ENCODE measurements at places on chromosomes 5 and 9.

DNA sequence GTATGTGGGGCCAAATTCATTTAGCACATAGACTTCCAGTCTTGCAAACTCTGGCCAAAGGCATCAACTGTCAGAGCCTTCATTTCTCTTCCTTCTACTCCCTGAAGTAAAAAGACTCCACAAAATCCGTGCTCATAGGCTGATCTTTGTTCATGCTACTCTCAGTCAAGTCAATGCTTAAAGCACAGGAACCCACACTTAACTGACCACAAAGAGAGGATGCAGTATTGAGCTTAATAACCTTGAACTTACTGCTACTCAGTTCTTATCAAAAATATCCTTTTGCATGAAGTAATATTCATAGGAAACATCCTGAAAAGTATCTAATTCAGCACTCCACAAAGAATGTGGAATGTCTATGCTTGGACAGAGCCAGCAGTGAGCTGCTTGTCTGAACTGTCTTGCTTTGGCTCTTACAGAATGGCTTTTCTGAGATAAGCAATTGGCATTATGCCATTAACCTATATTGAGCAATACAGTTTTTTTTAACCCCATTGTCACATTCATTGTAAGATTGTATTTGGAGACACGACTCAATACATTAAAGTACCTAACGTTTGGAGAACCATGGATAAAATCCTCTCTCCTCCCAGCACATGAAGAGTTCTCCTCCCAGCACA, 21.7 kb downstream of the LPAR1 start:
- no peak for DNase-seq

- DNase-seq = no peak
Observed at GRCh38 chr9:30925635-30926034, 1458.8 kb upstream of the ACO1 start.

GRCh38 chr5:133081703-133082102, 29.9 kb downstream of the HSPA4 start:
- DNase-seq = no peak

DNA sequence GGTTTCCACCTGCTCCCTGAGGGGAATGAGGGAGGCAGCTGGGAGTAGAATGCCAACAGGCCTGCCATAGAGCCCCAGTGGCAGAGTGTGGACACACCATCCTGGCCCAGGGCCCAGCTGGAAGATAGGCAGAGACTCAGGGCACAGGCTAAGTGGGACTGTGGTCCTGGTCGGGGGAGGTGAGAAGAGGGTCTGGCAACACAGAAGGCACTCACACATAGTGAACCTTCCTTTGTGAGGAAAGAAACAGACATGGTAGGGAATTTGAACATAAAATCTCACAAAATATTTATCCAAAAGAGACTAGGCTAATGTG, 41.2 kb downstream of the WDR36 start:
- no peak for DNase-seq

DNA sequence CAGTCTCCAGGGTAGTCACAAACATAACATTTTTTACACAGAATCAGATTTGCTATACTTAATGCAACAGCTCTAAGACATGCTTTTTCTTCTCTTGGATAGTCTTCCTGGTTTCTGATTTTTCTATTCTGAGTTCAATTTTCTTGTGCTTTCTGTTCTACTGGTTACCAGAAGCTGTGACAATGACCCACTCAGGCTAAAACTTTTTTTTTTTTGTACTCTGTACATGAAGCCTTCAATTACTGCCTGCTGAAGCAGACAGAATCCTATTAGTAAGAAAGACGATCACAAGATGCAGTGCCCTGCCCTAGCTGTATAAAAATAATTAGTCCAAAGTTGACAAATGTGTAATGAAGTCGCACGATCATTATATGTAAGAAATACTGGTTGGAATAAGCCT, 231.1 kb upstream of the TBCA start:
- no peak for DNase-seq

GRCh38 chr5:132746592-132746953, 653 bp upstream of the CCNI2 start:
- no peak for DNase-seq

- DNase-seq = no peak
Observed at GRCh38 chr9:134590240-134591081, 51.1 kb upstream of the COL5A1 start.

- no peak for DNase-seq
Observed at GRCh38 chr9:16912197-16912596, 41.7 kb upstream of the BNC2 start.

GRCh38 chr5:68350176-68350575, 134.6 kb downstream of the PIK3R1 start:
- no peak for DNase-seq

GRCh38 chr9:108039493-108039892, 549.9 kb upstream of the KLF4 start:
- no peak for DNase-seq

DNA sequence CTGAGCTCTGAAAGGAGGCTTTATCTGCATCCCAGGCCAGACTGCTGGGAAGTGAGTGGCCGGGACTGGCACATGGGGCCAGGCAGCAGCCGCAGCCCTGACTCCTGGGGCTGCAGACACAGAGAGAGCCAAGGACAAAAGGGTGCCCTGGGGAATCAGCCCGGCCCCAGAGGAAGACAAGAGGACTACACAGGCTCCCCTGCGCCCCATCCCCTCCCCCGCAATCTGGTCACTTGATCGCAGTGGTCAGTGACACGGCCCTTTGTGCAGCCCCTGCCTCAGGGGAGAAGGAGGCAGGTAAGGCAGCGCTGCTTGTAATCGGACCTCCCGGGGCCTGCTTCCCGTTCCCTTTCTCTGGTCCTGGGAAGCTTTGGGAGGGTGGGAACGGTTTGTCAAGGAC, 55.5 kb upstream of the FUBP3 start:
- DNase-seq = no peak

DNA sequence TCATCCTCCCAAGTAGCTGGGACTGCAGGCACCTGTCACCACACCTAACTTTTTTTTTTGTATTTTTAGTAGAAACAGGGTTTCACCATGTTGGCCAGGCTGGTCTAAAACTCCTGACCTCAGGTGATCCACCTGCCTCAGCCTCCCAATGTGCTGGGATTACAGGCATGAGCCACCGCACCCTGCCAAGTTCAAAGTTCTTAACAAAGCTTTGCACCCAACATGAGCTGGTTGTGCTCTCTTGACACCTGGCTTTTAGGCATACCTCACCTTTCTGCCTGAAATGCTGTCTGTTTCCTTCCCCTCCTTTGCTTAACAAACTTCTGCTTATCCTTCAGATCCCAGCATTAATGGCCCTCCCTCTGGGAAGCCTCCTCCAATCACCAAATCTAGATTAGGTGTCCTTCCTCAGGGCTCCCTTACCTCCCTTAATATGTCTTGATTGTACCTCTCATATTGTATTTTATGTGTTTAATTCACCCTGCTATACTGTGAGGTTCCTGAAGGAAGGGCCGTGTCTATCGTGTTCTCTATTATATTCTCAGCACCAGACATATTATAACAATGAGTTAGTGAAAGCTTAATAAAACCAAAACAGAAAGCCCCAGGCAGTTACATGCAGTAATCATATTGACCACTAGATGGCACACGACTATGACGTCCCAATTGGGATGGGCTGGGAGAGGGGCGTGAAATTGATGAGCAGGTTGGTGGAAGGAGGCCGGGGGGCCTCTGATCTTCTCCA, 62.9 kb upstream of the PPARGC1B start:
- no peak for DNase-seq

GRCh38 chr9:136372006-136372405, 1.5 kb downstream of the CARD9 start:
- no peak for DNase-seq

- DNase-seq = no peak
Observed at GRCh38 chr5:24188216-24188925, 456.4 kb downstream of the CDH10 start.

DNA sequence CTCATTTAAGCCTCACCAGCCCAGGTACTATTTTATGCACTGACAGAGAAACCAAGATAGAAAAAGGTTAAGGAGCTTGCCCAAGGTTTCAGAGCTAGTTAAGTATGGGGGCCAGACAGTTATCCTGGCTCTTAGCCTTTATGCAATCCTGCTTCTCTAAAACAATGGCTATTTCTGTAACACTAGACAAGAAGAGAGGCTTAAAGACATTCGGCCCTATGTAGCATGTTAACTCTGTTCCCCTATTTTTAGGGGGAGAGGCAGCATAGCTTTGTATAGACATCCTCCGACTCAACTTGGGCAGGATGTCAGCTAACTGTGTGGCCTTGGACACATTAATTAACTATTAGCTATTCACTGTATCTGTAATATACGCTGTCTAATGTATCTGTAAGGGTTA, 54.6 kb downstream of the LHFPL2 start:
- no peak for DNase-seq

DNA sequence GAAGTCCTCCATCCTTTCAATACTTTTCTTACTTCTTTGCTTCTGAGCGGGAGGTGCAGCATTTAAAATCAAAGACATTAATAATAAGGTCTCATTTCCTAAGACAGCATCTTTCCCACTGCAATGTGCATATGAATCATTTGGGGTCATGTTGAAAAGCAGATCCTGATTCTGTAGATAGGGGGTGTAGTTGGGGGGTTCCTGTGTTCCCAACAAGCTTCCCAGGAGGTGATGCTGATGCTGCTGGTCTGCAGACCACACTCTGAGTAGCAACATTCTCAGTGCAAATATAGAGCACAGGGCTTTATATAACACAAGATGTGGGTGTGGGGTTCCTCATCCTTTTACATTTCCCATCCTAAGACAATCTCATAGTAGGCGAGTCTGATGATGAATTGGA, 126.5 kb upstream of the PALM2AKAP2 start:
- DNase-seq = no peak

GRCh38 chr5:125812651-125813050, 610.6 kb upstream of the GRAMD2B start:
- no peak for DNase-seq

DNA sequence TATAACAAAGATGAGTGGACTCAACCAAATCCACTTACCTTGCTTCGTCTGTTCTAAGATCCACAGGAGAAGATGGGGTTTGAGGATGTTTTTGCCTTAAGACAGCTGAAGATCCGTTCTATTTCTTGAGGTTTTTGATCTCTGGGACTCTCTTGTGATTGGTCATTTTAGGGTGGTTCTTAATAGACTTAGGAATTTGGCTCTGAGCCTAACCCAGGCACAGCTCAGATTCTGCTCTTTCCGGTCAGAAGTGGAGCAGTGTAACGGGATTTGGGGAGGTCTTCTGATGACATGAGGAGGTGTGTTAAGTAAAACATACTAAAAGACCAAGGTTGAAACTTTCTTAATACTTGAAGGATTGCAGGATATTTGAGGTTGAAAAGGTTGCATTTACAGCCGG, 166.9 kb downstream of the DMRT2 start:
- no peak for DNase-seq

DNA sequence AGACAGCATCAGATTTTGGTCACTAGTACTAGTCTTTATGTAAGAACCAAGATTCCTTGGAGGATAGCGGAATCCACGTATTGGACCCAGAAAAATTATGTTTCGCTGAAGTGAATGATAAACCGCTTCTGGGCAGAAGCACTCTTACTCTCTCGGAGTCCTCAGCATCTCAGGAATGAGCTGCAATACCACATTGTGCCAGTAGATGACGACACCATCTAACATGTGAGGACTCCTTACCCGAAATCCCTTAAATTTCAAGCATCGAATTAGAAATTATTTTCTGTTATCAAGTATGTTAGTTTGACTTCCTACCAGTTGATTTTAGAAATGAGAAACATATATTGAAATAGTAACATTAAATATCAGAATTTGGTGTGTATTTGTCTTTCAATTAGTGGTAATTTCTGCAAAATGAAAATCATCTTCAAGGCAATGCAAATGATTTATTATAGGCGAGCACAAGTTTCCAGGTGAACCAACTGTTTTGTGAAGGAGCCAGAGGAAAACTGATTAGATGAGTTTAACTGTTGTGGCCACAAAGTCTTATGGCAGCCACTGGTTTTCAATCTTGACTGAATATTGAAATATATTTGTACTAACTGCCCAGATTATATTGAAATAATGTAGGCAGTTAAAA, 66.0 kb upstream of the CAMK4 start:
- DNase-seq = peak; percentile 49

GRCh38 chr9:89183146-89183545, 4.5 kb upstream of the SHC3 start:
- no peak for DNase-seq

DNA sequence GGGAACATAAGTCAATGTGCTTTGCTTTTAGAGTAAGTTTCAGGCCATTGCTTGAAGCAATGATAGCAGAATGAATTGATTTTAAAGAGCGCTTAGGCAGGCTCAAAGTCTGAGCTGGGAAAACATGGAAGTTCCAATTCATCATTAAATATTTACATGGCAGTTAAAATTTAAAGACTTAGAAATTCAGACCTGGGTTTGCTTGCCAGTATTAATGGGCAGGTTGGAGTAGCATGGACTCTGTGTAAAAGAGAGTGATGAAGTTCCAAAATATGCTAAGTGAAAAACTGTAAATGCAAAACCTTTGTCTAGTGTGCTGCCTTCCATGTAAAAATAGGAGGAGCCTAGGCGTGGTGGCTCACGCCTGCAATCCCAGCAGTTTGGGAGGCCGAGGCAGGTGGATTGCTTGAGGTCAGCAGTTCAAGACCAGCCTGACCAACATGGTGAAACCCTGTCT, 48.3 kb upstream of the PIK3R1 start:
- DNase-seq = no peak
